ENCODE measurements at places on chromosomes 16 and 17. TPM values are rescaled to one million over a fixed set of nuclear protein-coding genes. Genes with fewer than 3 reads are reported as not detected.

The TIGD7 gene
- 15.5 TPM for total RNA-seq

The CEP295NL gene
- total RNA-seq = 8.2 TPM

The LDHD gene
- total RNA-seq = 55.3 TPM

The CALB2 gene
- 2.4 TPM for total RNA-seq

The TBC1D3I gene
- 0.85 TPM for total RNA-seq

- H3K36me3 ChIP-seq = no peaks in the 10 kb centered on the region
- no peaks in the 10 kb centered on the region for H3K4me1 ChIP-seq
- no peak overlapping the region for H3K4me3 ChIP-seq
- H3K27ac ChIP-seq = no peak overlapping the region
- DNase-seq = no peak
These were observed 12.1 kb upstream of the SCN4A start for GRCh38 chr17:63984651-63985386.

DNA sequence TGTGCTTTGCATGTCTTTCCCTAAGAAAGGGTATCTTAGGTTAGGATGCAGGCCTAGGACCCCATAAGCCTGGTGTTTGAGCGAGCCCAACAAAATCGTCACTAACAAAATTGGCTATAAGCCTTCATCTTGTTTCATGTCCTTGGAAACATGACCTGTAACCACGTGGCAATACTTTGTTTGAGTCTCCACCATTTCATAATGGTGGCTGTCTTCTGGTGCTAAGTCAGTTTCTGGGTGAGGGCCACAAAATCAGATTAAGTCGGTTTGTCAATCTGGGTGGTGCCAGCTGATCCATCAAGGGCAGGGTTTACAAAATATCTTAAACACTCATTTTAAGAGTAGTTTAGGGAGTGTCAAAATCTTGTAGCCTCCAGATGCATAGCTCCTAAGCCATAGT lies 33.0 kb downstream of the C16orf54 start:
- H3K4me3 ChIP-seq = no peak overlapping the region
- H3K27ac ChIP-seq = no peak overlapping the region
- no peaks in the 10 kb centered on the region for H3K27me3 ChIP-seq
- H3K4me1 ChIP-seq = no peaks in the 10 kb centered on the region
- DNase-seq = no peak

DNA sequence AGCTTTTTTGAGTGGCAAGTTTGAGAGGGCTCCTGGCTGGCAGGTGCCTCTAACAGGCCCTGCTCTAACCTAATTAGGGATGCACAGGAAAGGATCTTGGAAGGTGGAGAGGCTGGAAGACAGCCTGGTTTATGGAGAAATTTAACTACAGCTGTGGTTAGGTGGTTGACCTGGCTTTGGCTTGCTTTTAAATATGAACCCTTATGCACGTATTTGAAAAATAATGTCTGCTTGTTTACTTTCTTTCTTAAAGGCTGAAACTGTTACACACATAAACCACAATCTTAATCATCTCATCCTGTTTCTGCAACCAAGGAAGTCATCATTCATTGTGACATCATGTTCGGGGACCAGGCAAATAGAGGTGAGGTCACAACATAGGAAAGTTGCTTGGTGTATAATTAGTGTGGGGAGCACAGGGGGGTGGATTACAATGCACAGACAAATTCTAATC lies 23.1 kb upstream of the DHRS13 start:
- peaks cover 3% of the 10 kb centered on the region for H3K36me3 ChIP-seq
- H3K27ac ChIP-seq = peak overlapping the region; percentile 29
- no peak overlapping the region for H3K4me3 ChIP-seq
- no peaks in the 10 kb centered on the region for H3K27me3 ChIP-seq
- no peaks in the 10 kb centered on the region for H3K4me1 ChIP-seq
- no peak for DNase-seq

- no peaks in the 10 kb centered on the region for H3K27me3 ChIP-seq
- peaks cover 43% of the 10 kb centered on the region for H3K4me1 ChIP-seq
- no peaks in the 10 kb centered on the region for H3K36me3 ChIP-seq
- H3K27ac ChIP-seq = no peak overlapping the region
- DNase-seq = peak; percentile 42
These were observed 14.4 kb downstream of the GJD3 start for GRCh38 chr17:40349895-40350688.

GRCh38 chr16:30397056-30397455 lies 1.8 kb downstream of the ZNF48 start:
- no peak overlapping the region for H3K27ac ChIP-seq
- H3K36me3 ChIP-seq = no peaks in the 10 kb centered on the region
- H3K4me3 ChIP-seq = no peak overlapping the region
- DNase-seq = no peak
- peaks cover 8% of the 10 kb centered on the region for H3K4me1 ChIP-seq

DNA sequence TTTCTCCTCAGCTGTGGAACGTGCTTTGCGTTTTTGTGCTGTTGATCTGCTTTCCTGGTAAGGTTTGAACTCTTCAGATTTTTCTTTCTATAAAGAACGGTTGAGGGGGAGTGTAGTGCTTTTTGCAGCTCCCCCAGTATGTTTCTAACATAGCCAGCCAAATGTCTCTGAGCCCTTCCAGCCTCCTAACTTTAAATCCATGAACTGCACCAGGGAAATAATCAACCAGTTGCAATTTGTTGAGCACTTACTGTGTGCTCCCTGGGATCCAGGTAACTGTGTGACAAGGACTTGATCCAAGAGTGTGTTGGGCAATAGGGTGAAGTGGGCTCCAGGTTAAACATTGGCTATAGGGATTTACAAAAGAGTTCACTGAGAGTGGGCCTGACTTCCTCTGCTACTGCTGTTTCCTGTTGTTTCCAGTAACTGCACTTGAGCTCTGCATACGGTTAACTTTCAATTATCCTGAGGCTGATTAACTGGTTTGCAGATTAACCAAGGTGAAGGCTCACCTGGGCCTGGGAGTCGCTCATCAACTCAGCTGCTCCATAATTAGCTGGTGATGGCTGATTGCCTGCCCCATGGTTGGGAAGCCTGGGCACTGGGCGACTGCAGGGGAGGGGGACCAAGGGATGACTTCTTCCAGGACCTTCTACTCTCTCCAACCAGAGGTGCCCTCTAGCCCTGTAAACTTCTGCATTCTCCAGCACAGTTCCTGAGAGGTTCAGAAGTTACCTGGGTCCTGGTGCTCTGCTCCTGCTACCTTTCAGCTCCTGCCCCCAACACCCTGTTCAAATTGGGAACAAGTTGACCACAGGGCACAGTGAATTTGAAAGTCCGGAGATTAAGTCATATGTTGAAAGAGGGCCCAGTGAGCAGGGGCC lies 19.5 kb downstream of the HLF start:
- no peaks in the 10 kb centered on the region for H3K36me3 ChIP-seq
- H3K27me3 ChIP-seq = no peaks in the 10 kb centered on the region
- H3K27ac ChIP-seq = peak overlapping the region; percentile 75
- H3K4me3 ChIP-seq = no peak overlapping the region
- DNase-seq = no peak

GRCh38 chr17:50354198-50354597 lies 8.3 kb downstream of the XYLT2 start:
- no peak overlapping the region for H3K27ac ChIP-seq
- no peak overlapping the region for H3K4me3 ChIP-seq
- no peak for DNase-seq
- peaks cover 14% of the 10 kb centered on the region for H3K36me3 ChIP-seq
- no peaks in the 10 kb centered on the region for H3K27me3 ChIP-seq

GRCh38 chr17:74385201-74385600 lies 17.9 kb downstream of the GPR142 start:
- H3K36me3 ChIP-seq = no peaks in the 10 kb centered on the region
- no peak overlapping the region for H3K4me3 ChIP-seq
- peaks cover under 1% of the 10 kb centered on the region for H3K4me1 ChIP-seq
- H3K27me3 ChIP-seq = no peaks in the 10 kb centered on the region
- no peak overlapping the region for H3K27ac ChIP-seq

- H3K27ac ChIP-seq = no peak overlapping the region
- no peak for DNase-seq
- no peak overlapping the region for H3K4me3 ChIP-seq
- no peaks in the 10 kb centered on the region for H3K36me3 ChIP-seq
These were observed 16.5 kb downstream of the SCGB1C2 start for GRCh38 chr17:153851-154250.

DNA sequence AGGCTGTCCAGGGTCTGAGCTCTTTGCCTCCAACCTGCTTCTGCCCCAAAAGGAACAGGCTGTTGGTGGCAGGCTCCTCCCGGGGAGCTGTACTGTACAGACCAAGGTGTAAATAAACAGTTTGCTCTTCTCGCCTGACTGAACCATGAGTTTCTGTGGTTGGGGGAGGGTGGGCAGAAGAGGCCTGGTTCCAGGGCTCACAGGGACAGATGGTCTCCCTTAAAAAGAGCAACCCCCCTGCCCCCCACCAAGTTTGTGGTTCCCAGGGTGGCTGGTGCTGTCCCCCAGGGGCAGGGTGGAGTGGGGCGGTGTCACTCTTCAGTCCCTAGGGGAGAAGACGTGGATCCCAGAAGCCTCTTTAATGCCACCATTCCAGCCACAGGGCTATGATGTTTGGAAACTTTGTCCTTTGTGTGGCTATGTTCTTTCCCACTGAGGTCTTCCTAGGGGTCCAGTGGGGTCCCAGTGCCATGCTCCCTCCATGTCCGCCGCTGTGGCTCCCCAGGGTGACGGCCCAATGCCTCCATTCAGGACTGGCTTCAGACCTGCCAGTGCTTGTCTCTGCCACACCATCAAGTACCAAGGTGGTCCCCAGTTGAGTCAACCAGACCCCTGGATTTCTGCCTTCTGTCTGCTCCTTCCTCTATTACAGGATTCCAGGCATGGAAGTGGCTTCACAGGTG lies 146.7 kb downstream of the RAB11FIP4 start:
- H3K27ac ChIP-seq = peak overlapping the region; percentile 61
- DNase-seq = no peak
- no peaks in the 10 kb centered on the region for H3K36me3 ChIP-seq

DNA sequence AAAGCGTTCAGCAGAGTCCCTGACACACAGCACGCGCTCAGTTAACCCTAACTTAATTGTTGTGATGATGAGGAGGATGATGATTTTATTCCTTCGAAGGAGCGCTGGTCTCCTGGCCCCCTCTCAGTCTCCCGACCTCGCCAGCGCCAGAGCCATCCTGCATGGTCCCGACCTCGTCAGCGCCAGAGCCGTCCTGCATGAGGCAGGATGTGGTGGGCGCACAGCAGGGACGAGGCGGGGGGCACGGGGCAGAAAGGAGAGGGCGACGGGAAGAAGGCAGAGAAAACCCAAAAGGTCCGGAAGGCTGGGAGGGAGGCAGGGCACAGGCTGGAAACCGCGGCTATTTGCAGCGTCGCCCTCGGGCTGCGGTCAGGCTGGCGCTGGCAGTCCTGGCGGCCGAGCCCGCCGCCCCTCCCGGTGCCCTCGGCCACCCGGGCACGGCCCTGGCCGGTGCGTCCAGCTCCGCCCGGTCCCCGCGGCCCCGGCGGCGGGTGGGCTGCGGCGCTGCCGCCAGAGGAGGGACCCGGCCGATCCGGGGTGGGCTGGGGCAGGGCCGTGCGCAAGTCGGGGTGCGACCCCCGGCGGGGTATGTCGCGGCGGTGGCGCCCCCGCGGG lies 3.0 kb upstream of the TAC4 start:
- H3K4me3 ChIP-seq = peak overlapping the region; percentile 56
- no peaks in the 10 kb centered on the region for H3K4me1 ChIP-seq
- no peaks in the 10 kb centered on the region for H3K36me3 ChIP-seq

- no peaks in the 10 kb centered on the region for H3K4me1 ChIP-seq
- no peaks in the 10 kb centered on the region for H3K36me3 ChIP-seq
- H3K27ac ChIP-seq = no peak overlapping the region
- DNase-seq = no peak
- H3K4me3 ChIP-seq = no peak overlapping the region
These were observed 5.5 kb downstream of the USP6 start for GRCh38 chr17:5121186-5121841.

All from prostate gland (tissue), 2 donors.